ENCODE measurements at places on chromosomes 12 and 14.

- DNase-seq = no peak
Measured at GRCh38 chr14:103480595-103480994, 42.0 kb downstream of the CKB start.

DNA sequence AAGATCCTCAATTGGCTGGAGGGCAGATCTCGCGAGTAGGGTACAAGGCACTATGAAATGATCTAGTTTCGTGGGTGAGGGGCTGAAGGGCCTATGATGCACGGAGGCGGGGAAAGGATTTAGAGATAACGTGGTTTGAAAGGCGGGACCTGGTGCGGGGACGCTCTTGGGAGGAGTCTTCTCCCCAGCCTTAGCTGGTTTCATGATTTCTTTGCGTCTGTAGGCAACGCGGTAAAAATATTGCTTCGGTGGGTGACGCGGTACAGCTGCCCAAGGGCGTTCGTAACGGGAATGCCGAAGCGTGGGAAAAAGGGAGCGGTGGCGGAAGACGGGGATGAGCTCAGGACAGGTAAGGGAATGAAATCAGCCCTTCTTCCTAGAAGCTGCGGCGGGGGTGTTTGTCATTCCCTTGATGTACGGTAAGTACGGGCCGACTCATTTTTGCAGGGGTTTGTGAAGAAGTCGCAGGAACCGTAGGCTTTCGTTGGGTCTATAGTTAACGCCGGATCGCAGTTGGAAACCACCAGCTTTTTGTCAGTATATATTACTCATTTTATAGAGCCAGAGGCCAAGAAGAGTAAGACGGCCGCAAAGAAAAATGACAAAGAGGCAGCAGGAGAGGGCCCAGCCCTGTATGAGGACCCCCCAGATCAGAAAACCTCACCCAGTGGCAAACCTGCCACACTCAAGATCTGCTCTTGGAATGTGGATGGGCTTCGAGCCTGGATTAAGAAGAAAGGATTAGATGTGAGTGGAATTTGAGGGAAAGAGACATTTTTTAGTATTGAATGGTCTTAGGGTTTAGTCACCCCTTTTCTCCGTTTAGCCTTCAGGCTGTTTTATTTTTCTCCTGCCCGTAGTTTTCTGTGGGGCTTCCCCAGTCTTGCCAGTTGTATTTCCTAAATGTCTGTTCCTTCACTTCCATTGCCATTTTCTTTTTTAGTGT, 602 bp downstream of the APEX1 start:
- DNase-seq = no peak

- DNase-seq = peak; percentile 81
Measured at GRCh38 chr12:12182703-12183365, 84.0 kb downstream of the LRP6 start.

DNA sequence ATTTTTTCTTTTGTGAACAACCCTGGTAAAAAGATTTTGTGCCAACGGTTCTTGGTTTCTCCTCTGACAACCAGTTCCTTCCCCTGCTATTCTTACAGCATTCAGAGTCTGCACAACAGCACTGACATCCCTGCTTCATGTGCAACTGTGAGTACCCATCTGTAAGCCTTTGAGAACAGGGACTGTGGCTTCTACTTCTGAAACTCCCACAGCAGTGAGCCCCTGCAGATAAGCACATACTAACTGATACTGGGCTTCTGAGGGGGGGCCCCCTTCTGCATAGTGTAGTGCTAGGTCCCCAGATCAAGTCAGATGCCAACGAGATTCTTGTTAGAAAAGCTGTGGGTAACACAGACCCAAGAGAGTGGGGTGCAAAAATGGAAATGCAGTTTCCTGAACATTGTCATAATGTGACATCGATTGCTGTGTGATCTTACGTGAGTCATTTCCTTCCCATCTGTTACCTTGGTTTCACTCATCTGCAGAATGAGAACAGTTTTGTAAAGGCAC, 11.1 kb upstream of the NINJ2 start:
- no peak for DNase-seq

GRCh38 chr12:14373217-14373616, 7.7 kb downstream of the ATF7IP start:
- no peak for DNase-seq

DNA sequence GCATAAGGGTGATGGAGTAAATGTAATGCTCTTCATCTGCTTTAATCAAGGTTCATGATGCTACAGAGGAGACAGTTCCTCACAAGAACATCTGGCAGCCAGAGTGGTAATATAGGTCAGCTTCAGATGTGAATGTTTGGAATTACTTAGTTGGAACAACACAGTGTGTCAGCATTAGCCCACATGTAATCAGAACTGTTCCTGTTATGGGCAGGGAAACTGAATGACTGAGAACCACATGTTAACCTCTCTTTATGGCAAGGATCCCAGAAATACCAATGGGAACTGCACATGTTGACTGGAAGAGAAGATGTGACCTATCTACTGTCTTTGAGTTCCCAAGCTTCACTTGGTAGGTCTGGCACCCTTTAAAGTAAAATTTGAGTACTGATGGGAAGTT, 390.1 kb upstream of the PDE3A start:
- no peak for DNase-seq

GRCh38 chr14:101525640-101526527, 35.4 kb upstream of the DIO3 start:
- no peak for DNase-seq

- no peak for DNase-seq
Measured at GRCh38 chr12:119006746-119007145, 25.4 kb downstream of the SRRM4 start.
